Dermis microvascular lymphatic vessel endothelial cell (primary cell): ENCODE measurements at places on chromosomes 11 and 22. TPM values are rescaled to one million over a fixed set of nuclear protein-coding genes. Genes with fewer than 3 reads are reported as not detected.

Gene C11orf16
- total RNA-seq = not detected in 2 replicates

Gene MUC15
- not detected in 2 replicates for total RNA-seq

Gene LINC01488
- under 0.01 TPM in 1 of 2 replicates, not detected in the other for total RNA-seq

Gene DGCR8
- total RNA-seq = 20.9 and 24.5 TPM in 2 replicates

Gene TTC28
- 11.7 and 17.2 TPM in 2 replicates for total RNA-seq

Gene APOC3
- not detected in 2 replicates for total RNA-seq

Gene CCDC89
- not detected in 2 replicates for total RNA-seq

Gene CRACR2B
- 12.1 and 16.9 TPM in 2 replicates for total RNA-seq

Gene FOLR1
- total RNA-seq = not detected in 2 replicates
